HepG2 (cell line): ENCODE measurements at places on chromosomes 6 and 20. TPM values are rescaled to one million over a fixed set of nuclear protein-coding genes. Genes with fewer than 3 reads are reported as not detected.

CFB gene
- 71.1 and 171 TPM in 2 replicates for total RNA-seq

DNA sequence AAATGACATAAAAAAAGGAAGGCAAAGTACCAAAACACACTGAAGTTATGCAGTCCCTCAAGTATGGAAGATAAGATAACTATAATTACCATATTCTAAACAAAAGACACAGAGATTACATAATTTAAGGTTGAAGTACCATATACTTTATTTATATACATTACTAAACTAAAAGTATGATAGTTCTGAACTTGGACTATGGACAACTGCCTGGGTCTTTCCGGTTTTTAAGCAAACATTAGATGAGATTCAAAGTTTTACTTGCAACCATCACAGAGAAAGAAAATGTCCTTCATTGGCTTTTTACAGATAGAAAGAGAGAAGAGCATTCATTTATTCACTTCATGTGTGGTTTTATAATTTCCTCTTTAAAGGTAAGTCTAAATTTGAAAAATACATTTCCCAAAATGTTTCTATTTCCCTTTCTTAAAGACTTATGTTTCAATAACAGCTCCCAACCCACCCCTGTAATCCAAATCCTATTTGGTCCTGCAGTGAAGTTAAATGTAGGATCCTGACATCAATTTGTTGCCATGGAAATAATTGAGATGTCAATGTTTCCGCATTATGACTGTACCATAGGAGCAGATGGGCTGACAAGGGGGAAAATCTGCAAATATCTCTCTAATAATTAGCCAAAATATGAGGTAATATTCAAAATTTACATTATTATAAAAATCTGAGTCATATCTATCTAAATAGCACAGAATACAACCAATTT, 63.7 kb downstream of the PTPRK start:
- peak overlapping the region; percentile 23 for H3K27ac ChIP-seq
- peak; percentile 58 for DNase-seq
- H3K4me1 ChIP-seq = peaks cover 28% of the 10 kb centered on the region
- H3K36me3 ChIP-seq = no peaks in the 10 kb centered on the region

GRCh38 chr6:112189494-112189893, 64.9 kb downstream of the LAMA4 start:
- H3K4me3 ChIP-seq = no peak overlapping the region
- DNase-seq = no peak
- H3K36me3 ChIP-seq = no peaks in the 10 kb centered on the region
- no peak overlapping the region for H3K27ac ChIP-seq

DNA sequence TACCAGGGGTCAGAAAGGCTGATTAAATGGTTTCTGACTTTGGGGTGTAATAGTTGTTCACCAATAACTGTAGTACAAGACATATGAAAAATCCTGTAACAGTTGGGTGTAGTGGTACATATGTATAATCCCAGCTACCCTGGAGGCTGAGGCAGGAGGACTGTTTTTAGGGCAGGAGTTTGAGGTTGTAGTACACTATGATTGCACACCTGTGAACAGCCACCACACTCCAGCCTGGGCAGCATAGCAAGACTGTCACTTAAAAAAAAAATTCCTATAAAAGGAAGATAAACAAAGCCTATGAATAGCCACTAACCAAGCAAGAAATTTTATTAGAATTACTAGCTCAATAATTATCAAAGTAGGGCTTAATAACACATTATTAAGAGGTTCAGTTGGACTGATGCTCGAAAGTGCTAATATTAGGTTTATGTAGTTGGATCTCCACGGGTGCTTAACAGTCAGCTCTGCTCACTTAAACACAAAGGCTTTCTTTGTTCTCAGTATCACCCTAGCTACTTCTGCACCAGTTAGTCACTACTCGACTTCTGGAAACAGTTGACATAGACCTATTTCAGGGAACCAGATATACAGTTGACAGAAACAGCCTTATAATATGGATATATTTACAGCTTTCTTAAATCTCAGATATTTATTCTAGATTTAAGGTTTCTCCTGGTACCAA, 113.0 kb downstream of the MTFR2 start:
- H3K4me3 ChIP-seq = no peak overlapping the region
- H3K27me3 ChIP-seq = no peaks in the 10 kb centered on the region
- no peaks in the 10 kb centered on the region for H3K4me1 ChIP-seq
- no peak overlapping the region for H3K27ac ChIP-seq
- H3K36me3 ChIP-seq = no peaks in the 10 kb centered on the region

OOEP gene
- not detected in 2 replicates for total RNA-seq

FIG4 gene
- total RNA-seq = 7.9 and 10.3 TPM in 2 replicates

DNA sequence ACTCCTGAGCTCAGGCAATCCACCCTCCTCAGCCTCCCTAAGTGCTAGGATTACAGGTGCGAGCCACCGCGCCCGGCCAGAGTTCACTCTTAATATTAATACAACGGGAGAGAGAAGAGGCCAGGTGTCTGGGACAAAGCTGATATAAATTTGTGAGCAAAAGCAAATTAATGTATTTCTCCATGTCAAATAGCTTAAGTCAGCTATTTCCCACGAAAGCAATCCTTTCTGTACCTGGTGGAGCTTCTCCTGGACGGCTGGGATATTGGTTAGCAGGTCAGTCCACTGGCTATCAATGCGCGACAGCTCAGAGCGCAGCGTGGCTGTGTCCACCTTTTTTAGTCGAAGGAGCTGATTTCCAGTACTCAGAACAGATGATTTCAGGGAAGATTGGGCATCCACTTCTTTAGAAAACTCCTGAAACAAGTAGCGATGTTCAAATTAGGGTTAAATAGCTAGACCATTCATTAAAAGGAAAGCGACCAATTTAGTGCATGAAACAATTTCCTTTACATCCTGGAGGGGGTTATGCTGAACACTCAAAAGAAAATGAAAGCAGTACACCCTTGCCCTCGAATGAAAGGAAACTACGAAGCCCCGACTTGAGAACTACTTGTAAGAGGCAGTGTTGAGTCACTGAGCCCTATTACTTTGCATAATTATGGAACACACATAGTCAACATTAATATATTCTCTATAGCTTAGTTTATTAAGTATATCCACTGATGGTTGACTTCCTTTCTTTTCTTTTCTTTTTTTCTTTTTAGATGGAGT, 403.4 kb downstream of the SYNE1 start:
- no peaks in the 10 kb centered on the region for H3K4me1 ChIP-seq
- no peak overlapping the region for H3K4me3 ChIP-seq
- no peaks in the 10 kb centered on the region for H3K36me3 ChIP-seq

HLA-DMB gene
- total RNA-seq = not detected in 2 replicates

DLL1 gene
- total RNA-seq = not detected in 2 replicates

DNA sequence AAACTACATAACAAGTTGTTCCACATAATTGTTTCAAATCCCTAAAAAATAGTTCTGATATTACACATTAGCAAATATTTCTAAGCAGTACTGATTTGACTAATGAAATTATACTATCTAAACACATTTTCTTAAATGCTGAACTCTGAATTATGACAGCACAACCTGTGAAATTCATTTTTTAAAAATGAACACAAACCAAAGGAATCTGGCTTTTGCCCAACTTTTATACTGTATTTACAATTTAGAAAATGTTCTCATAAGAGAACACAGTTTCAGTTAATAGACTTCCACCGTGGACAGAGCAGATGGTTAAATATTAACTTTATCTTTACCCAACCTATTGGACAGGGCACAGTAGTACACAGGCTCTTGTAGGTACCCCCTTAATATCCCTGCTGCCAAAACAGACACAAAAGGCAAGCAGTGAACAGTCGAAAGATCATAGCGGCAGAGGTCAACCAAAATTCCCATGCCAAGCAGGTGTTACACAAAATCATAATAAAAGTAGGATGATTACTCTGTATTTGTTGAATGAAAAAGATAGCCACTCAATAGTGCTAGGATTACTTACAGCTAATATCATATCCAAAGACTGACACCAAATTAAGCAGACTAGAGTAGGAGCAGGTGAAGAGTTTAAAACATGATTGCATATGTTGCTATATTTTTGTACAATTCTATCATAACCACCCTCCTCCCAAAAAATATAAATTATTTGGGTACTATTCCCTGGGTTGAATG, 122.5 kb downstream of the RNGTT start:
- H3K27me3 ChIP-seq = no peaks in the 10 kb centered on the region
- H3K27ac ChIP-seq = peak overlapping the region; percentile 64
- H3K36me3 ChIP-seq = no peaks in the 10 kb centered on the region
- no peak overlapping the region for H3K4me3 ChIP-seq
- H3K4me1 ChIP-seq = peaks cover 49% of the 10 kb centered on the region

DNA sequence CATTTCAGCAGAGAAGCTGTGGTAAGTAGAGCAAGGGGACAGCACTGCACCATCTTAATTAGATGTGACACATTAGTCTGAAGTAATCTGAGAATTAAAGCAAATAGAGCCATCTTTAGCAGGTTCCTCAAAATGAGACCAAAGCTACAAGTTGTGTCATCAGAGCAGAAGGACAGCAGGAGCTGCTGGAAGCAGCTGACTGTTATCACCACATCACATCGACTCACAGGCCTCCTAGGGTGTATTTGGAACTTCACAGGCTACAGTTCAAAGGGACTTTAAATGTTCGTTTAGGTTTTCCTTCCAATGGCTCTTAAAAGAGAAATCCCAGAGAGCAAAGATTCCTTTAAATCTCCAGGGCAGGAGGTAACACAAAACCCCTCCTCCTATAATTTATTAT, 69.5 kb downstream of the LCA5 start:
- no peaks in the 10 kb centered on the region for H3K27me3 ChIP-seq
- H3K27ac ChIP-seq = no peak overlapping the region
- peaks cover 65% of the 10 kb centered on the region for H3K4me1 ChIP-seq
- H3K4me3 ChIP-seq = no peak overlapping the region
- peak; percentile 21 for DNase-seq

GRCh38 chr6:56688521-56688920, 45.8 kb upstream of the DST start:
- H3K36me3 ChIP-seq = no peaks in the 10 kb centered on the region
- H3K4me3 ChIP-seq = peak overlapping the region; percentile 2; the same call in 1 of the 2 replicates
- peaks cover 100% of the 10 kb centered on the region for H3K4me1 ChIP-seq

- H3K4me3 ChIP-seq = no peak overlapping the region
- H3K36me3 ChIP-seq = no peaks in the 10 kb centered on the region
- peaks cover 25% of the 10 kb centered on the region for H3K4me1 ChIP-seq
- H3K27me3 ChIP-seq = peaks cover 21% of the 10 kb centered on the region; the same call in 1 of the 2 replicates
- peak; percentile 23 for DNase-seq
- H3K27ac ChIP-seq = no peak overlapping the region
Observed at GRCh38 chr6:30463651-30464618, 25.4 kb upstream of the HLA-E start.

GSTA2 gene
- total RNA-seq = 13.7 and 21.5 TPM in 2 replicates
